ENCODE measurements at places on chromosomes 4 and X. TPM values are rescaled to one million over a fixed set of nuclear protein-coding genes. Genes with fewer than 3 reads are reported as not detected.

DNA sequence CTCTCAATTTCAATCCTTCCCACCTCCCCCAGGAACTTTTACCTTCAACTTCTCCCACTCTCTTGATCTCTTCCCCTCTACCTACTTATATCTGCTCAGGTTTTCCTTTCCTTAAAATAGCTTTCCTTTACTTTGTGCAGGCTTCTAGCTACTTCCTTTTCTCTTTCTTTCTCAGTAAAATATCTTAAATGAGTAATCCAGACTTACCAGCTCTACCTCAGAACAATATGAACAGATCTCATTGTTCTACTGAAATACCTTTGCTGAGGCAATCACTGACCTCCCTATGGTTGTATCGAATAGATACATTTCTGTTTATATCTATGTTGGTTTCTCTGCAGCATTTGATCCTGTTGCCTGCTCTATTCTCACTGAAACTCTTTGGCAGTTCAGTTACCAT, 86.7 kb upstream of the WDR44 start:
- no peak for DNase-seq

DNA sequence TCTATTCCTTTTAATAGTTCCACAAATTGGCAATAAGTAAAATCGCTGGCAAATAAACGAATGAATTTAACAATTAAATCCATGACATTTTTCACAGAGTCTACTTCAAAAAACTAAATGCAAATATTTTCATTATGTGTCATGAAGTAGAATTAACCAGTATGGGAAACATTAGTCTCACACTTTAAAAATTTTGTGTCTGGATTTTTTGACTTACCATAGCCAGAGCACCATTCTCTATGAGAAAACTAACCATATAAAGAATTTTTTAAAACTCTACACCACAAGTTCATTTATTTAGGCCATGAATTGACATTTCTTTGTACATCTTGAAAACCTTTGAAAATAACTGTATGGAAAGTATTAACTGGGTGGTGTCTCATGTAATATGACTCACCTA, 41.2 kb downstream of the PRDM5 start:
- no peak for DNase-seq

GRCh38 chr4:115437739-115438138, 324.3 kb upstream of the NDST4 start:
- DNase-seq: no peak

DNA sequence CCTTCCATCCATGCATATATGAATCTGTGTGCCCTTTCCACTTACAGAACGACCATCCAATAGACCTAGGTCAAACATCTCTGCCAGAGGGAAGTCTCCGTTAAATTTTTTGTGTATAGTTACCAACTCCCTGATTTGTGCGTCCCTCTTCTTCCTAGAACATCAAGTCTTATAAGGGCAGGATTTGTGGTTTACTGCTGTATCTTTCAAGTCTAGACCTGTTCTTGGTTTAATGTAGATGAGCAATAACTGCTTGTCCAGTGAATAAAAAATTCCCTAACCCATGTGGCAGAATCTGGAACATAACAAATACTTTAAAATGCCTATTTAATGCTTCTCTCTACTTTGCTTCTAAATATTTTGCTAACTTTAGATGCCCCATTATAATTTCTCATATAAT, 988.8 kb downstream of the RAPGEF2 start:
- no peak for DNase-seq

GRCh38 chr4:124640022-124640730, 72.4 kb downstream of the ANKRD50 start:
- peak; percentile 86 for DNase-seq

DNA sequence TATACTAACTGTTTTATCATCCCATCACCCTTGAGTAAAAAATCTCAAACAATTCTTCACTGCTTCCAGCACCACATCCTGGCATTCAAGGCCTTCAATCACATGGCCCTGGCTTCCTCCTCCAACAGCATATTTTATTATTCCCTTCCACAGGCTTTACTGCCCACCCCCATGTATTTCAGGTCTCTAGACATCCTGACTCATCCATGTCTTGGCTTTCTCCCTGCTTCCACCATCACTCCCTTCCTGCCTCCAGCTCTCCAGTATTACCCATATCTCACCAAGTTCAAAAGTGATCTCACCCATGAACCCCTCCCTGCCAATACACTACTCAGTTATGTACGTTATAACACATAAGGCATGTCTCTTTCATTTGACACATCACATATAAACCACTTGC, 34.7 kb upstream of the PLAC1 start:
- DNase-seq: peak; percentile 68

- peak; percentile 80 for DNase-seq
These were observed 7.6 kb downstream of the ARSJ start for GRCh38 chr4:113971706-113972360.

DNA sequence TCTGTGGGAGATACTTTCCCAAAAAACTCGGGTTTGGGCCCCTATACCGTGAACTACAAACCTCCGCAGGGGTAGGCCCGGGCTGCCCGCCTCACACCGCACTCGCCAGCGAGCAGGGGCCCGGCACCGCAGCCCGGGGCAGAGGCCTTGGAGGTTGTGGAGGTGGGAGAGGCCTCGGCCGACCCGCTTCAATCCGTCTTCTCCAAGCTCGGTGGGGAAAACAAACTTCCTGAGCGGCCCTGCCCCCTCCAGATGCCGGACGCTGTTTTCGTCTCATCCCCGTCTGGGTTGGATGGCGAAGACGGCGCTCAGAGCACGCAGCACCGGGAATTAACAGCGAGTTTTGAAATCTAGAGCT, 442 bp upstream of the MCUB start:
- DNase-seq: no peak

GRCh38 chr4:26346203-26346620, 25.4 kb downstream of the RBPJ start:
- peak; percentile 55 for DNase-seq

DNA sequence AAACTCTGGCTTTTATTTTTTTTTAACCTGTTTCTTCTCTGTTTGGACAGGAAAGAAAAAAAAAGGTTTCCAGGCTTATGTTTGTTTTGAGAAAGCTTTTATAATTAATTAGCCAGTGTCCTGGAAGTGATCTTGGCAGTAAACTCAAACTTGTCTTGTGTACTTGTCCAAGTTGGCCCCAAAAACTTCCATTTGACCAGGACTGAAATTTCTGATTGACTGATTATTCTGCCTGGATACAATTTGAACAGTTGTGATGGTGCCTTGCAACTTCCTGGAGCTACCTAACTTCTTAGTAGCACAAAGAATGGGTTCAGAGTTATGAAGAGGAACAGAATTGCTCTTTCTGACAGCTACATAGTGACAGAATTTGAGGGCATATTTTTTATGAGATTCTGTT, 62.0 kb downstream of the SLC4A4 start:
- DNase-seq: no peak

- DNase-seq: peak; percentile 33
These were observed 18.0 kb downstream of the FAM9A start for GRCh38 chrX:8783097-8783713.

DNA sequence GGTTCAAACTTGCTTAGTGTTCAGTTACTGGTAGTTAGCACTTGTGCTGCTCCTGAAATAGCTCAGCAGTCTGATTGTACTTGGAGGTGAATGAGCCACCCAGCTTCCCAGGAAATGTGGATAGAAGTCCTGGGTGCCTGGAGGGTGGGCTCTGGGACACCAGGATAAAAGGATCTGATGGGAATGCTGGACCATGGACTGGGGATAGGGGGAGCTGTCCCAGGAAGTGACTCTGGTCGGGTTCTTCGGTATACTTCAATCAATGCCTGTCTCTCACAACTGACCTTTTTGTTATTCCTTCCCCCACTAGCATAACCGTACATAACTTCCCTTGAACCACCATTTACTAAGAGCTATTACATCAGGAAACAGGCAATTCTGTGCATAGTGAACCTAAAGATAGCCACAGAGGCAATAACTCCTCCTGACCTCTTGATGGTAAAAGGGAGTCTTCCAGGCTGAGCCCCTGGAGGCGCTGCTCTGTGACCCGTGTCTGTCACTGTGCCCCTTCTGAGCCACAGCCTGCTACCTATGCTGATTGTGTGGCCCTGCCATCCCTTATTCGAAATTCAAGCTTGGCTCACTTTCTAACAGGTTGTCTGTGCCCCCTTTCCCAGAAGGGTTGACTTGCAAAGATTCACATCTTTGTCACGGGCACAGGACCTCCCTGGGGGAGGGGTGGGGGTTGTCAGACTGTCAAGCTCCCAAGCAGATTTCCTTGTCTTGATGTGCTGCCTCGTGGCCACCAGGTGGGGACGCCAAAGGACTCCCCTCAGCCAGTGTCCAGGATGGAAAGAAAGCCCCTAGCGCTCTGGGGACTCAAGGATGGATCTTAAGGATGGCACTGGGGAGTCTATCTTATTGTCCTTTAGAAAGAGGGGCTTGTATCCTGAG, 24.5 kb upstream of the WDR1 start:
- DNase-seq: no peak

LDB2 gene
- total RNA-seq: 80.9 TPM

ZXDA gene
- total RNA-seq: 5.4 TPM

GUCY1A1 gene
- 7.5 TPM for total RNA-seq

PDE6B gene
- total RNA-seq: 1.8 TPM

CDKL5 gene
- total RNA-seq: 4.2 TPM

Data from endothelial cell of umbilical vein (primary cell).